ENCODE measurements at places on chromosomes 2 and 18.

GRCh38 chr2:152518641-152519580, 183.9 kb downstream of the FMNL2 start:
- no peak for DNase-seq

DNA sequence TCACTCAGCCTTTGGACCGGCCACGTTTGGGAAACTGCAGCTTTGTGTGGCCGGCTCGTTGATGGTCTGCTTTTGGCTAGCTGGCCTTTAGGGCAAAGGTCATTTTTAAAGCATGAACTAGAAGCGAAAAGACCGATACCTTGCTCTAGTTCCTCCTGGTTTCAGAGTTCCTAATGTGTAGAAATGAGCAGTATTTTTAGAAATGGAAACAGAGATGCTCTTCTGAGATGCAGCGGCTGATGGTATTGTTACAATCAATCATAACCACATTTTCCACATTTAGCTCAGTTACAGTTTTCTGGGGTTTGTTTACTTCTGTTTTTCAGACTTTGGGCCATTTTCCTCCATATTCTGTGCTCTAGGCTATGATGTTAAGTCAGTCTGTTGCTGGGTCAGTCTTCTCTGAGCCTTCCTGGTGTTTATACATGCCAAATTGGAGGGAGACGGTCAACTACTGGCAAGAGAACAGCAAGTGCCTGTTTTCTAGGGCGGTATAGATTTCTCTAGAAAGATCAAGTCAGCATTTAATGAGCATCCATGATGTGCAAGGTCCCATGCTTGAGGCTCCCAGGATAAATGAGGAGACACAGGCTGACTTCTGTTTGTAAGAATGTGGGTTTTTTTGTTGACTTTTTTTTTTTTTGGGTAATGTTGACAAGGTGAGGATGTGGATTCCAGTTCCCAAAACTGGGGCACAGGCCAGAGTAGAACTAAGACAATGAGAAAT, 28.0 kb downstream of the RNF144A start:
- DNase-seq = no peak

DNA sequence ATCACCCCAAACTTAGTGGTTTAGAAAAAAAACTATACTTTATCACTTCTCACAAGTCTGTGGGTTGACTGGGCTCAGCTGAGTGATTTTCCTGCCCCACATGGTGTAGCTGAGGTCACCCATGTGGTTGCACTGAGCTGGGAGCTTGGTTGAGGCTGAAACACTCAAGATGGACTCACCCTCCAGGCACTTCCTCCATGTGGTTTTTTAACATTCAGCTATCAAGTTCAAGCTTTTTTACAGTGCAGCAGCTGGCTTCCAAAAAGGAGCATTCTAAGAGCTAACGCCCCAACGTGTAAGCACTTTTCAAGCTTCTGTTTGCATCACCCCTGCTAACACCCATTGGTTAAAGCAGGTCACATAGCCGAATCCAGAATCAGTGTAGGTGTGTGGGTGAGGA, 105.9 kb upstream of the CREB1 start:
- no peak for DNase-seq

DNA sequence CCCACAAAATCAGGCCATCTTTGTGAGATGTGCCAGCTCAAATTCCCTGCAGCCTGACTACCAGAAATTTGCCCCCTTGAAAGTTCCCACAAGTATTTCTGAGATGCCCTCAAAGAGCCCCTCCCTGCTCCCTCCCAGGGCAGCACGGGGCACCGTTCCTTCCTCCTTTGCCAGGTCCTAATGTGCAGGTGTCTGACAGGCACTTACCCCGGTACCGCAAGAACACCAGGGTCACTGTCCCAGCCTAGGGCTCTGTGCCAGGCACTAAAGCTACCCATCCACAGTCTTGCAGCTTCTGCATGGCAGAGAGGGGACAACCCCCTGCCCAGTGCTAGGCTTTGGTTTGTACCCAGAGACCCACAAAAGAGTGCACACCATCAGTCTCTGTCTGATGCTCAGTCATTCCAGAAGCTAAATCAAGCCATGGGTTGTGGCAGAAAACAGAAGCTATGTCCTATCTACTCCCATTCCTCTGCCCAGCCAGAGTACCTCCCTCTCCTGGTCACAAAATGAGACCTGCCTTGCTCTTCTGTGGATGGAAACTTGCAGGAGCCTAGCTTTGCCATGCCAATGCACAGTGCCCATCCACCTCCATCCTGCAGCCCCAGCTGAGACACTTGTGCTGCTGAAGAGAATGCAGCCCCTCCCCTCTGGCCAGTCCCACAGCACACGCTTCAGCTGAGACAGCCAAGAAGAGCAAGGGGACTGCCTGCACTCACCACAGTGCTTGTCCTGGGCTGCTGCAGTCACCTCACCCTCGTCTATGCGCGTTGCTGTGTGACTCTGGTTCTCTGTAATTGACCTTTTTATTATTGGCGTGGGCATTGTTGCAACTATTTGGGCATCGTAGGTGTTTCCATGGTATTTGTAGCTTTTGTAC, 48.7 kb downstream of the INPP5D start:
- no peak for DNase-seq

DNA sequence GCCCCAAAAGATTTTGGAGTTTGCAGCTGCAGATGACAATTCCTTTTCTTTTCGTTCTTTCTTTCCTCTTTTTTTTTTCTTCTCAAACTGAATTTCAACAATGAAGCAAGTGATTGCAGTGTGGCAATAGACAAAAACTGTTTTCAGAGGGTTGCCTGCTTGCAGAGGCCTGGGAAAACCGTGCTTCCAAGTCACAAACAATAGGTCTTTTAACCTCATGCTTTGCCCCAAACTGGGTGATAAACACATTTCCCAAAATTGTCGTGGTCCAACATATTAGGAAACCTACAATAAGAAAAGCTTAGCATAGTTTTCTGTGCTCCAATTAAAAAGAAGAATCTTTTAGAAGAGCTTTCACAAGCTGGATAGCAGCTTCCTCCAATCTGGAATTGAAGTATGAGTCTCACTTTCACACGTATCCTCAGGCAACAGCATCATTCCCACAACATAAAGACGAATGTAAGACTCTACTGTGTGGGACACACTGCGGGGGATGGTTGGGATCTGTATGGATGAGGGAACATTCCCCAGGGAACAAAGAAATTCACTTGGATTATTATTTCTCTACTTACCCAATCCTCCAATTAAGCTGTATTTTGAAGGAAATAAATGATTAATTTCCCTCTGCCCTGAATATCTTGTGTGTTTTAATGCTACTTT, 656.1 kb downstream of the RNF144A start:
- no peak for DNase-seq

GRCh38 chr2:172640389-172640788, 84.5 kb downstream of the PDK1 start:
- no peak for DNase-seq

- no peak for DNase-seq
Measured at GRCh38 chr2:24548058-24548457, 57.0 kb downstream of the NCOA1 start.

DNA sequence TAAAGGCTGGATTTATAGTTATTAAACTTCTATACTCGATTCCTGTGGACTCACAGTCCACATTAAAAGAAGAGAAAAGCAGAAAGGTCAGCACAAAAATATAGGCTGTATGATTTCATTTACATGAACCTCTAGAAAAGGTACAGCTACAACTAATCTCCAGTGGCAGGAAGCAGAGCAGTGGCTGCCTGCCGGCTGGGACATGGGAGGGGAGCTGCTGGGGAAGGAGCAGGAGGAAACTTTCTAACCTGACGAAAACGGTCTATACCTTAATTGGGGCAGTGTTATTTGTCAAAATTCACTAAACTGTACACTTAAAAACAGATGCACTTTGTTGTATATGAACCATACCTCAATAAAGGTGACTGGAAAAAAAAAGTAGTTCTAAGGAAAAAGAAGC, 26.7 kb downstream of the KCTD1 start:
- DNase-seq = no peak

DNA sequence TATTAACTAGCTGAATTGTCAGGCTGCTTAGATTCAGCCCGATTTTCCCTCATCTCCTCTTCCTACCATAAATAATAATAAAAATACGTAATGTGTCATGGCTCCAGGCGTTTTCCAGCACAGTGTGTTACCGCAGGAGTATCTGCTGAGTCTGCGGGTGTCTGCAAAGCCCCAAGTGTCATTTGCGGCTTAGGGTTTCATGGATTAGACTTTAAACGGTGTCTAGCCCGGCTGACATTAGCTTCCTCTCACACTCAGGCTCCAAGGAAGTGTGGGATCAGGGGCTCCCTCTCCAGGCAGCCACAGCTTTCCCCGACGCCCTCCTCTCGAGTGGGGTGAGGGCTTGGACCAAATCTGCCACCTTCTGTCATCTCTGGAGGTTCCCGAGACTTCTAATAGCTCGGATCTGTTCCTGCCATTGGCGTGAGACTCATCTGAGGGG, 14.1 kb upstream of the HOXD1 start:
- no peak for DNase-seq

DNA sequence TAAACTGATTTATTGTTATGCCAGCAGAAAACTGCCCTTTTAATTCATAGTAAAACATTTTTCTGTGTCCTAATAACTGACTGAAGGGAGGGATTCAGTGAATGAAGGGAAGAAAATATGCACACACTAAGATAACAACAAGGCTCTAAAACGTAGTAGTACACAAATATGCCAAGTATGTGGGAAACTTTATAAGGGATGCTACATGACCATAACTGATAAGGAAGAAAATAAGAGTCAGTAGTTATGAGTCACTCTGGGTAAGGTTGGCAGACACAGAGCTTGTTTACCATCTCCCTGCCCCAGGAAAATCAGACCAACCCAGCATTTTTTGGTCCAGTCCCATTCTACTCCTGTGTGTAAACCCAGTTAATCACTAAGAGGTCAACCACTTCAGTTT, 124.2 kb downstream of the RPRM start:
- DNase-seq = no peak

GRCh38 chr2:66334237-66335029, 100.5 kb upstream of the MEIS1 start:
- DNase-seq = no peak

- DNase-seq = no peak
Measured at GRCh38 chr2:193584522-193584938, 1389.8 kb upstream of the TMEFF2 start.

GRCh38 chr2:705971-706511, 28.8 kb upstream of the TMEM18 start:
- no peak for DNase-seq

GRCh38 chr2:200373231-200373630, 66.7 kb downstream of the SPATS2L start:
- no peak for DNase-seq

GRCh38 chr18:44536046-44536445, 144.6 kb upstream of the SETBP1 start:
- DNase-seq = no peak
